ENCODE measurements at places on chromosomes 1 and 21.

GRCh38 chr1:116741836-116742565 lies 12.2 kb upstream of the CD2 start:
- no peak for DNase-seq

GRCh38 chr1:1937061-1937460 lies 18.0 kb upstream of the TMEM52 start:
- DNase-seq, result no peak

GRCh38 chr1:246471688-246472087 lies 35.4 kb downstream of the SMYD3 start:
- no peak for DNase-seq

- no peak for DNase-seq
Observed at GRCh38 chr1:35683012-35683411, 35.7 kb downstream of the C1orf216 start.

DNA sequence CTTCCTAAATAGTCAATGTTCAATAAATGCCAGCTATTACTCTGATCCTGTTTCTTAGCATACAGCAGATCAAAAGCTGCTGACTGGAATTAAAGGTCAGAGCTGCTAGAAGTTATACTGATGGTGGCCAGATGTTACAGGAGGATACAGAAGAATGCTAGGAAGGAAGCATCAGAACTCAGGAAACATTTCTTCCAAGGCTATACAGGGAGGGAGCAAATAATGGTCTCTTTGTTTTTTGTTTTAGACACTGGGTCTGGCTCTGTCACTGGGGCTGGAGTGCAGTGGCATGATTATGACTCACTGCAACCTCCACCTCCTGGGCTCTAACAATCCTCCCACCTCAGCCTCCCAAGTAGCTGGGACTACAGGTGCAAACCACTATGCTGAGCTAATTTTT lies 175.5 kb downstream of the RGS7 start:
- no peak for DNase-seq

DNA sequence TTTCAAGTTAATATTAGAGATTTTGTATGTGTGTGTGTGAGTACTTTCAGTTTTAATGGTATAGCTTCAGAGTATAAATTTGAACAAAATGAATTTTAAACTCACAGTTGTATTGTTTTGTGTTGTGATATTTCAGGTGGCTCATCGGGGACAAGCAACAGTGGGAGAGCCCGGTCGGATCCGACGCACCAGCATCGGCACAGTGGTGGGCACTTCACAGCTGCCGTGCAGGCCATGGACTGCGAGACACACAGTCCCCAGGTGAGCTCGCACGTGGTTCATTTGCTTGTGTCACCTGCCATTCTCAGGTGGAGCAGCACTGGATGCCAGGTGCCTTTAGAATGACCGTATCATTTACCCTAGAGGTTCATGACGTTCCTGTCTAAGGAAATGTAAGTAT lies 139.4 kb downstream of the DYRK1A start:
- DNase-seq, result no peak

GRCh38 chr1:6893388-6893787 lies 108.1 kb downstream of the CAMTA1 start:
- DNase-seq, result no peak
